ENCODE measurements at places on chromosomes 5 and 9.

- peak; percentile 66 for DNase-seq
These were observed 79.3 kb downstream of the TLE1 start for GRCh38 chr9:81609782-81610739.

DNA sequence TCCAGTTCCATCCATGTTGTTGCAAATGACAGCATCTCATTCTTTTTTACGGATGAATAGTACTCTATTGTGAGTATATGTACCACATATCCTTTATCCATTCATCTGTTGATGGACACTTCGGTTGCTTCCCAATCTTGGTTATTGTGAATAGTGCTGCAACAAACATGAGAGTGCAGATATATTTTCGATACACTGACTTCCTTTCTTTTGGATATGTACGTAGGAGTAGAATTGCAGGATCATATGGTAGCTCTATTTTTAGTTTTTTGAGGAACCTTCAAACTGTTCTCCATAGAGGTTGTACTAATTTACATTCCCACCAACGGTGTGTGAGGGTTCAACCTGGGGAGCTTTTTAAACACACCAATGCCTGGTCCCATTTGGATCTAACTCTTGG lies 22.3 kb downstream of the GALNT12 start:
- no peak for DNase-seq

GRCh38 chr5:106094204-106094607 lies 1576.5 kb downstream of the EFNA5 start:
- DNase-seq = peak; percentile 22

- DNase-seq = no peak
These were observed 15.7 kb upstream of the STARD4 start for GRCh38 chr5:111528056-111528455.

GRCh38 chr9:137828527-137829259 lies 48.9 kb upstream of the CACNA1B start:
- DNase-seq = peak; percentile 28

- no peak for DNase-seq
These were observed 186.1 kb downstream of the C9orf152 start for GRCh38 chr9:110021891-110022290.

- no peak for DNase-seq
These were observed 644 bp downstream of the NIM1K start for GRCh38 chr5:43192558-43193180.

GRCh38 chr5:107320376-107320775 lies 350.4 kb downstream of the EFNA5 start:
- no peak for DNase-seq

DNA sequence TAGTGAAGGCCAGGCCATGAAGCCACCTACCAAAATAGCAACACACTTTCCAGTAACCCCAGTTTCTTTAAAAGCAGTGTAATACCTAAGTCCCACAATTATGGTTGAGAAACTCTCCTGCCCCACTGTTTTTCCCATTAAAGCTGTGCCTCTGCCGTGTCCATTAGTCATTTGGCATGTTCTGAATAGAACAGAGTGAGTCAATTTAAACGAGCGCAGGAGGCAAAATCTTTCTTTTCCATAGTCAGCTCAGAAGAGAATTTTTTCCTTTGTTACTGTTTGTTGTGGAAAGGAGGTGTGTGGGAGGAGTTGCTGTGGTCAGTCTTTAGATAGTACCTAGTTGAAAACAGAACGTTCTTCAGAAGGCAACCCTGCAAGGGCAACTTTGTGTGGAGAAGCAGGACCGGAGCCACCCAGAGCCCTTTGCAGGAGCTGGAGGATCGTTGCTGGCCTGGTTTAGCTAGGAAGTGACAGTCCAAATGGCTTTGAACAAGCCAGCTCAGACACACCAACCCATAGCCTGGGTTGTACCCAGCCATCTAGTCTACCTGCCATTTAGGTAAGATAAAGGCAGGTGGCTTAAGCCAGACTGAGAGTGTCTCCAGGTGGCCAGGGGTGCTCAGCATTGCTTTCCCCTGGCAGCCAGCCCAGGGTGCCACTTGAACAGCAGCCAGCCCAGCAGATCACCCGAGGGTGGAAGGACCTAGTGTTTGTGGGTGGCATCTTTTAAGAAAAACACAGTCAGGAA lies 30.4 kb downstream of the GADD45G start:
- peak; percentile 75 for DNase-seq

GRCh38 chr5:172713809-172714490 lies 57.0 kb downstream of the DUSP1 start:
- no peak for DNase-seq

GRCh38 chr5:149724130-149724840 lies 5.8 kb upstream of the PPARGC1B start:
- no peak for DNase-seq

DNA sequence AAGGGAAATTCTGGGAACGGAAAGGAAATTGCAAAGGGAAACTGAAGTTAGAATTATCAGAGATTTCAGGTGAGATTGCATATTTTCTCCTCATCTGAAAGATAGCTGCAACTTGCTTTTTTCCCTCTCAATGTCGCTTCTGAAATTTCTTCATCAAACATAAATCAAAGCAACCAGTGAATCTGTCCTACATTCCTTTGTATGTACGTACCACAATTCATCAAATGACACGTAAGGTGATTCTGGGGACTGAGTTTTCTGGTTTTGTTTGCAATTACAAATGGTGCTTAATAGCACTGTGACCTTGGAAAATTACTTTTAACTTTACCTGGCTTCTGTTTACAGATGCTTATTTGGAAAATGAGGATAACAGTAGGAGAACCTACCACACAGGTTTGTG lies 21.9 kb upstream of the CNOT6 start:
- DNase-seq = no peak

DNA sequence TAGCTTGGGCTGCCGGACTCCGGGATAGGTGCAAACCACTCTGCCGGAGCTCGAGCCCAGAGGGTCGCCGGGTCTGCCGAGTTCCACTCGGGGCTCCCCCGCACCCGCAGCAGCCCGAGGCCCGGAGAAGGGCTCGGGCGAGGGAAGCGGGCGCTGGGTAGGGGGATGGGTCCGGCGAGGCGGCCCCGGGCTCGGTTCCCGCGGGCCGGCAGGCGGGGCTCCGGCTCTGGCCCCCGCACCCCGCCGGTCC lies 507 bp downstream of the RICTOR start:
- peak; percentile 13 for DNase-seq

DNA sequence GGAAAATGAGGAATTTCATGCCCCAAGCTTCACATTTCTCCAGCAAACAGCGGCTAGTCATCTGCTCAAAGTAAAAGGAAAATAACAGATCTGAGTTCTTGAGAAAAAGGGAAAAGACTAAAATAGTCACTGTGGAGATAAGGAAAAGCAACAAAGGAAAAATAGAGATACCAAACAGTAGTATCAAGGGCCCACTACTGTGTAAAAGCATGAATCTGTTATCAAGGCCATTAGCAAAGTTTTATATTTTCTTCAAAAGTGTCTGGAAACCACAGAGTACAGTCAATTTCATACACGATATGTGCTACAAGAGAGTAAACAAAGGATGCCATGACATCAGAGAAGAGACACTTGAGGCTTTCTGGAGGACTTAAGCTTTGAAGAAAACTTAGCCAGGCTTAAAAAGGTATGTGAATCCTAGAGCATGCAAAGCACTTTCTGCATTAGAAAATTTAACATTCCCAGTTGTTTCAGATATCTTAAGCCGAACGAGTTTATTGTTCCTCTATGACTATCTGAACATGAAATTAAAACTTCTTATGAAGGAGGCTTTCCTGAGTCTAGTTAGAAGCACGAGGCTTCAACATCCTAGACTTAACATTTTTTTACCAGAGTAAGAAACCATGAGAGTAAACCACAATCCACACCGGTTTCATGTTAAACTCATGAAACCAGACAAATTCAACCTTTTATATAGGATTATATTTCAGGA lies 1.2 kb downstream of the TTC33 start:
- DNase-seq = peak; percentile 23

Measured in fibroblast of skin of right quadriceps (primary cell).